ENCODE measurements at places on chromosomes 16 and 17.

DNA sequence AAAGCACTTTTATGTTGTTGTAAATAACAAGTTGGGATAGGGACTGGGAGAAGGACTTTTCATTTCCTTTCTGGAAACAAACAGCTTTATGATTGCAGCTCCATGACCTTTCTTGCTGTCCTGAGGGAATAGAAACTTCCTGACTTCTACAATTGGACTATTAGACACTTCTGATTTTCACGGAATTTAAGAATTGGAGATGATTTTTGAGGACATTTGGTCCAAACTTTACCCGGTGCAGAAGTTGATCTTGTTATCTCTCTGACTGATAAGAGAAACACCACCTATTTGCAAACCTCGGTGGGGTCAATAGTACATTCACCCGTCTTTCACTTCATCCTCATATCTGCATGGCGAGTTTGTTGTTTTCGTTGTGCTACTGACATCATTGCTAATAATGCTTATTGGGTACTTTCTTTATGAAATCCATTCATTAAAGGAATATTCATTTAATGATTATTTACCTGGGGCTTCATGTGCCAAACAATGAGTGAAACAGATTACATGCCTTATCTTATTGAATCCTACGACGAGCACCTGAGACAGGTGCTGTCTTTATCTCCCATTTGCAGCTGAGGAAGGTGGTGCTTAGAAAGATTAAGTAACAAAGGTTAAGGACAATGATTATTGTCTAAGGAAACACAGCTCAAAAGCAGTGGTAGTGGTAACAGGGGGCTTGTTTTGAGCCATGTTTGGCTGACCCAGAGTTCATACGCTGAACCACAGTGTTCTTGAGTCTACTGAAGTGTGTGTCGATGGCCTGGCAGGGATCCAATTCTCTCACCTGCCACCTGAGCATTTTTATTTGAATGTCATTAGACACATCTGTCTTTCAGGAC is 176.9 kb upstream of the FAM20A start:
- DNase-seq: no peak

- DNase-seq: no peak
These were observed 298.3 kb upstream of the XYLT1 start for GRCh38 chr16:17769065-17769464.

- no peak for DNase-seq
These were observed 5.5 kb upstream of the MNT start for GRCh38 chr17:2406271-2406902.

GRCh38 chr16:563072-563644 is 3.0 kb downstream of the PRR35 start:
- DNase-seq: no peak

- DNase-seq: no peak
These were observed 42.3 kb downstream of the MAPT start for GRCh38 chr17:45936610-45937009.

- DNase-seq: no peak
These were observed 8.9 kb downstream of the HSD17B2 start for GRCh38 chr16:82043680-82044584.

- DNase-seq: no peak
These were observed 6.4 kb downstream of the WNT3 start for GRCh38 chr17:46811978-46812583.

- DNase-seq: no peak
These were observed 7.8 kb upstream of the MAPK7 start for GRCh38 chr17:19370493-19370960.

- no peak for DNase-seq
These were observed 16.6 kb upstream of the ALDH3A2 start for GRCh38 chr17:19631905-19632304.

- peak; percentile 53 for DNase-seq
These were observed 14.4 kb upstream of the ATP2A3 start for GRCh38 chr17:3978421-3979289.

DNA sequence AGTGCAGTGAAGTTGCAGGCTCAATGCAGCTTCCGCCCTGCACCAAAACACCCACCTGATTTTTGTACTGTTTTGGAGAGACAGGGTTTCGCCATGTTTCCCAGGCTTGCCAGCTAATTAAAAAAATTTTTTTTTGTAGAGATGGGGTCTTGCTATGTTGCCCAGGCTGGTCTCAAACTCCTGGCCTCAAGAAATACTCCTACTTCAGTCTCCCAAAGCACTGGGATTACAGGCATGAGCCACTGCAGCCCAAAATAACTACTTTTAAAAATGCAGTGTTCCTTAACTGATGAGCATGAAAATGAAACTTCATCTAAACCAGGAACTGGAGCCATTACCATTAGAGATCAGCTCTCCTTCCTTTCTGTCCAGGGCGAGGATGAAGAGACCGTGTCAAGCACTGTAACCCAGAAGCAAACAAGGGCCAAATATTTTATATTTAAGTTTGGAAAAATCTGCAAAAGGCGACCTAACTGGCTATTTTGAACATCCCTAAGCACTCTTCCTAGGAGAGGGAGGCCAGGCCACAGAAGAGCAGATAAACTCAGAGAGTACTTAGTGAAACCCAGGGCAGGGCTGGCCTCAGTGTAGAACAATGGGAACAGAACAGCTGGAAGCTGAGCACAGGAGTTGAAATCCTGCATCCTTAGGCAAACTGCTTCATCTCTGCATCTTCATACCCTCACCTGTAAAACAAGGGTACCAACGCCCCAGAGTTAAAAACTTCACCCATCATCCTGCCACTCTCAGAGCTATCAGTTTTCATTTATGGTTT is 24.0 kb downstream of the CREBBP start:
- DNase-seq: no peak

GRCh38 chr17:76138234-76138895 is 2.7 kb downstream of the FOXJ1 start:
- no peak for DNase-seq

- no peak for DNase-seq
These were observed 66.3 kb upstream of the CDH8 start for GRCh38 chr16:62102588-62102987.

DNA sequence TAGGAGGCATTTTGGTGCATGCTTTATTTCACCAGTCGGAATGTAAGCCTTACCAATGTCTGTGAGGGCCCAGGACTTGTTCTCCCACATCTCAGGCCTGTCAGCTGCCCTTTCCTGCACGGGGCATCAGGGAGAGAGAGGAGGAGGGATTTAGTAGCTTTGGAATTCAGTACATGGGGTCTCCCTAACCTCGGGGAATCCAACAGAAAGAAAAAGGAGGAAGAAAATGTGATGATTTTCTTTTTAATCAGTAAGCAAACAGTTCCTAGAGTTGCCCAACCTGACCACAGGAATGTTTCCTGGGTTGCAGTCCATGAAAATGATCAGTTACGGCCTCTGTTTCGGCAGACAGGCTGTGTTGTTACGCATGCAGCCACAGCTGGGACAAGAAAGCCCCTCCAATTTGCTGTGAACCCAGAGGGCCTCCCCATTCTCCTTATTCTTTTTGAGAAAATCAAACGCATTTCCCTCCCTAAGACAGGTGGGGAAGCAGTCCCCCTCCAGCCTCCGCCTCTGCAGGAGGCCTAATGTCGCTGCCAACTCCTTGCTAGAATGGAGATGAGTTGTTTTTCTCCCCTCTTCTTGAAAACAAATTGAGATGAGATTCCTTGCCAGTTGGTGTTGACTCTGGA is 53.1 kb upstream of the TANGO6 start:
- DNase-seq: peak; percentile 75

- DNase-seq: no peak
These were observed 57.9 kb upstream of the PLCG2 start for GRCh38 chr16:81720973-81721906.

GRCh38 chr17:16091773-16092172 is 92.1 kb downstream of the TTC19 start:
- DNase-seq: no peak

GRCh38 chr16:4351880-4352279 is 759 bp upstream of the PAM16 start:
- DNase-seq: no peak

GRCh38 chr16:28110479-28110878 is 47.0 kb upstream of the GSG1L start:
- no peak for DNase-seq

- no peak for DNase-seq
These were observed 77.6 kb downstream of the EMP2 start for GRCh38 chr16:10502776-10503175.

DNA sequence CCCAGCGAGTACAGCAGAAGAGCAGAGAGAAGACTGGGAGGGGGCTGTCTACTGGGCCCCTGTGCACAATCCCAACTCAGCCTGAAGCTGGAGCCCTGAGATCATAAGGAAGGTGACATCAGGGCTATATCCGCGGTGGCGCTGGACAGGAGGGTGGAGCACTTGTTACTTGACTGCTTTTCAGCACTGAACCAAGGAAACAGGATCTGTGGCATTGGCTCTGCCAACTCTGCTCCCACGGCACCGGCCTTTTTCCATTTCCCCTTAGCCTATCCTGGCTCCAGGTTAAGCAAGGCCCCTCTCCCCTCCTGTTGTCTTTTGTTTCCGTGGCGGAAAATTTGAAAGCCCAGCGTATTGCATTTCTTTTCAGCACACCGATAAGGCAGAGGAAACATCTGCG is 125.0 kb upstream of the IRX3 start:
- no peak for DNase-seq

GRCh38 chr17:5249615-5250014 is 15.0 kb upstream of the SCIMP start:
- DNase-seq: peak; percentile 67

DNA sequence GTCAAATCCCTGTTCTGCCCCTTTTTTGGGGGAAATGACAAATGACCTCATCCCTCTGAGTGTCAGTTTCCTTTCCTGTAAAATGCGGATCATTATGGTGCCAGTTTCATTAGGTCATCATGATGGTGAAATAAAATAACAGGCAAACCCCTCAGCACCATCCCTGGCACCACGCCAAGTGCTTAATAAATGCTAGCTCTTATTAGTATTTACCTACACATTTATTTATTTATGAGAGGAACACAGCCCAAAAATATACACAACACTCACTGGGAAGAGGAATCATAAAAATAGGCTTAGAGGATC is 28.6 kb upstream of the GPRC5B start:
- DNase-seq: no peak

- no peak for DNase-seq
These were observed 11.2 kb upstream of the NGFR start for GRCh38 chr17:49483599-49484509.

GRCh38 chr16:89246903-89247733 is 29.6 kb downstream of the ZNF778 start:
- peak; percentile 91 for DNase-seq

DNA sequence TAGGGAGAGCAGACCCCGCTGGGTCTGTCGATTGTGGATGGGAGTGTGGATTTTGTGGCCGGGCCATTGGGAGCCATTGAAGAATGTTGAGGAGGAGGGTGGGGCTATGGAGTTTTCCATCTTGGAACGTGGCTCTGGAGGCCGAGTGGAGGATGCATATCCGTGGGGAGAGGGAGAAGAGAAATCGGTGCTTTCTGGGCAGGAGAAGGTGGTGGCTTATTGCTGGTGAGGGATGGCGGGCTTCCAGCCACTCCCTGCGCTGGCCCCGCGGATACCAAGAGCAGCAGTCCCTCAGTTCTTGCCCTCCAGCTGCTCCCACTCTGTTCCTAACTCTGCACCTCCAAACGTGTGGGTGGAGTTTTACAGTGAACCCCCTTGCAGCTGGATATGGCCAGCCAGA is 162.4 kb downstream of the CMIP start:
- no peak for DNase-seq

- DNase-seq: no peak
These were observed 60.9 kb downstream of the KLHDC4 start for GRCh38 chr16:87704754-87705353.

DNA sequence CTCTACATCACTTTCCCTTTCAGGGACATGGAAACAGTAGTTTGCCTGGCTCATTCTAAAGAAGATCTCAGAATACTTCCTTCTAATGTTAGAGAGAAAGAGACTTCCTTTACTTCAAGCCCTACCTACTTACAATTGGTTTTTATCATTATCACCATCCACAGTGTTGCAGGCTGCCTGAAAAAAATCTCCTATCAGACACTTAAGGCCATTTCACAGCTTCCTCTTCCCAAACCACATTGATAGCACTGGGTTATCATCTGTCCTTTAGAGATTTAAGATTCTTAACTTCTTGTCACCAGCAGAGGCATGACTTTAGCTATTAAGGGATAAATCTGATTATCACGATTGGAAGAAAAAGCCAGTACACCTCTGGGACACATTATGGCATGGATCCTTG is 178.5 kb upstream of the TBX2 start:
- DNase-seq: no peak

DNA sequence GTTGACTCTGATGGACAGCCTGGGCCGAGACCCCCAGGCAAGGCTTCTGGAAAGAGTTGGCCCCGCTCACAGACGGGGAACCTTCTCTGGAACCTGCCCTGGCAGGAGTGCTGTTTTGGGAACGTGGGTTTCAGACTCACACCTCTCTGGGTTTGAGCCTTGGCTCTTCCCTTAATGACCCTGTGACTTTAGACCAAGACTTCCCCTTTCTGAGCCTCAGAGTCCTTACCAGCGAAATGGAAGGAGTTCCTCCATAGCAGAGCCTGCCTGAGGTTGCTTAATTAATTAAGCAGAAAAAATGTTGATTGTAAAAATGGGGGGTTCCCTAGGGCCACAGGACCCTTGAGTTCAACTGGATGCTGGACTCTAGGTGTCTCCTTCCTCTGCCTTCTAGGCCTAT is 408.2 kb downstream of the SEC14L1 start:
- DNase-seq: no peak

DNA sequence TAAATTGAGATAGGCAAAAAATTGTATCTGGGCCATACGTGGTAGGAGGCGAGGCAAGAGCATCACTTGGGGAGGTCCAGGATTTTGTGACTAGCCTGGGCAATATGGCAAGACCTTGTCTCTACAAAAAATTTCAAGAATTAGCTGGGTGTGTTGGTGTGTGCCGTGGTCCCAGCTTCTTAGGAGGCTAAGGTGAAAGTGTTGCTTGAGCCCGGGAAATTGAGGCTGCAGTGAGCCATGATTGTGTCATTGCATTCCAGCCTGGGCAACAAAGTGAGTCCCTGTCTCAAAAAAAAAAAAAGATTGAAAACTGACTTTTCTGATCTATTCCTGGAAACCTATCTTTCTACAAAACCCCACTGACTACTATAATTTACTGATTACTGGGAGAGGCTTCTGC is 26.7 kb downstream of the CDK12 start:
- no peak for DNase-seq

DNA sequence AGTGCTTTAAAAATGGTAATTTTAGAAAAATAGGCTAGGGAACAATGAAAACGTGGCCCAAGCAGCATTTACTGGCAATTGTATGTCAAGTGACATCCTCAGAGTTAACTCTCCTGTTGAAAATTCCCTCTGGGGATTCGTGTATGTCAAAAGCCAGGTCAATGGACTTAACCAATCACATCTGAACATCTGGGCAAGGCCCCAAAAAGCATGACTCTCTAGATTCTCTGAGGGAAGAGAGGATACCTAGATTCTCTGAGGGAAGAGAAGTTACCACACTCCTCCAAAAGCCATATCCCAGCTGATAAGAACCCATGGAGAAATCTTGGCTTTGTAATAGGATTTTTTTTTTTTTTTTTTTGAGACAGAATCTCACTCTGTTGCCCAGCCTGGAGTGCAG is 23.5 kb downstream of the NFE2L1 start:
- DNase-seq: no peak

All from prostate gland (tissue), 2 donors.